ENCODE measurements at places on chromosomes 2 and 18.

DNA sequence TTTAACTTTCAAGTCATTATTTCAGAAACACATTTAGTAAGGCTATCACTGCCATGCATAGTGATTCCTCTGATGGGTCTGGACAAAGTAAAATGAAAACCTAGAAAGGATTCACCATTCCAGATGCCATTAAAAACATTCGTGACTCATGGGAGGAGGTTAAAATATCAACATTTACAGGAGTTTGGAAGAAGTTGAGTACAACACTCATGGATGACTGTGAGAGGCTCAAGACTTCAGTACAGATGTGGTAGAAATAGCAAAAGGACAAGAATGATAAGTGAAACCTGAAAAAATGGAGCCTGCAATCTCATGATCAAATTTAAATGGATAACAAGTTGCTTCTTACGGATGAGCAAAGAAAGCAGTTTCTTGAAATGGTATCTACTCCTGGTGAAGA lies 5.8 kb upstream of the TWSG1 start:
- no peak for DNase-seq

DNA sequence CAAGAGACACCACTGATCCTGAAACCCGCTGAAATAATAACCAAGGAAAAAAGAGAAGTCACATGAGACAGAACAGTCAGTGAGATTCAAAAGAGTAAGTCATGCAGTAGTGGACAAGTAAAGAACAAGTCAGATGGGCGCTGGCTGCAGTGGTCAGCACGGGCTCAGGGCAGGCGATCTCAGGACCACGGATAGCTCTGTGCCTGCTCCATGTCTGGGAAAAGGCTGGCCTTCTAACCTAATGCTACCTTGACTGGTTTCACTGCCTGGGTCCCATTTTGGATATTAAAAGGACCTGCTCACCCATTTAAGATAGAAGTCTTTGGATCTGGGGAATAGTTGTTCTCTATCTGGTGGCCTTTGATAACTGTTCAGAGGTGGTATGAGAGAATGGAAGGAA lies 61.7 kb upstream of the LCLAT1 start:
- no peak for DNase-seq

GRCh38 chr2:226828191-226828590 lies 7.7 kb upstream of the RHBDD1 start:
- DNase-seq = no peak

- no peak for DNase-seq
Observed at GRCh38 chr2:69618362-69618761, 25.2 kb downstream of the AAK1 start.

DNA sequence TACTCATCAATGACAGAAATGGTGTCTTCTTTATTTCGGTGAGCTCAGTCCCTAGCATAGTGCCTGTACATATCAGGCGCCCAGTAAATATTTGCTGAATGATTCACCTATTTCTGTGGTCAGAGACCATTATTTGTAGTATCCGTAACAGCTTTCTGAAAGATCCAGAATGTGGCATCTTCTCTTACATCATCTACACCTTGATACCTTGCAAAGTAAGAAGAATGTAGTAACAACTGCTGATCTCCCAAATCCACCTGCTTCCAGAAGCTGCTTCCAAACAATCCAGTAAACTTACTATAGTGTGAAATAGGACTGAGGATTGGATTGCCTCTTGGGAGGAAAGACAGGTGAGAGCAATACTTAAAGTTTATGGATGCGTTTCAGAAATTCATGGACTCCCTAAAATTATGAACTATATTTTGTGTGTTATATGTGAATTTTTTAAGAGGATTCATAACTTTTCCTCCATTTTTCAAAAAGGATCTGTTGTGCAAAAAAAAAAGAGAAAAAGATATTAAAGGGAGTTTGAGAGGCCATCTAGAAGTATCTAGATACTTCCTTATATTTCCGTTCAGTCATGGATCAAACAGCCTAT lies 945 bp upstream of the ASXL2 start:
- no peak for DNase-seq

GRCh38 chr2:12207491-12207890 lies 461.1 kb downstream of the LPIN1 start:
- DNase-seq = no peak

GRCh38 chr18:55221622-55222021 lies 262.4 kb upstream of the CCDC68 start:
- DNase-seq = no peak

GRCh38 chr18:61992923-61993322 lies 100.1 kb upstream of the RNF152 start:
- no peak for DNase-seq

DNA sequence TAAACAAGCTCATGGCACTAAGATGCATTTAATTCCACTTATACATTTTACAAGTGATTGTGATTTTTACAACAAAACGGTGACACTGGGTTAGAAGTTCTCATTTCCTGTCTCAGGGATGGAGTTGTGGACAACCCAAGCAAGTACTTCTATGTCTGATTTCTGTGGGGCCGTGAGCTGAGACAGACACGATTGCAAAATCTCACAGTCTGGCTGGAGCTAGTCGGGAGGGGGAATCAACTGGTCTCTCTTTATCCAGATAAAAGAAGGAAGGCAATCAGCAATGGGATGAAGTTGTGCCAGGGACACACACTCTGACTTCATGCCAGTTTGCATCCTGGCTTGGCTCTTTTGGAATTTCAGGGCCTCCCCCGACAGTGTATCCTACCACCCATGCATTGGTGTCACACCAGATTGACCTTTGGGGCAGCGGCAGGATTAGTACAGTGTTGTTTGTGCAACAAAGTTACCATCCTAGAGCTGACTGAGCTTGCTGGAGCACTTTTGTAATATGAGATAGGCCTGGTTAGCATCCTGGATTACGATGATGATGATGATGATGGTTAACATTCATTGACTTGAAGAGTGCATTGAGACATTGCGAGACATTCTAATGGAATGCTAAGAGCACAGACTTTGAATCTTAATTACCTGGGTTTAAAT lies 98.8 kb downstream of the CTAGE1 start:
- no peak for DNase-seq

GRCh38 chr2:165203689-165204559 lies at the start of gene SCN3A:
Gene SCN3A, minus strand, starts transcription at chr2:165204050. Its CDS starts 27,656 bp downstream, at chr2:165176394.
- peak; percentile 8 for DNase-seq

- no peak for DNase-seq
Observed at GRCh38 chr2:43790147-43790546, 16.3 kb downstream of the DYNC2LI1 start.

- DNase-seq = no peak
Observed at GRCh38 chr18:71249791-71250190, 960.9 kb downstream of the SOCS6 start.

GRCh38 chr18:54210463-54210862 lies 14.0 kb downstream of the MBD2 start:
- DNase-seq = no peak

- DNase-seq = no peak
Observed at GRCh38 chr2:20562540-20563225, 88.2 kb downstream of the HS1BP3 start.

- no peak for DNase-seq
Observed at GRCh38 chr2:240551811-240552210, 6.0 kb downstream of the ANKMY1 start.

DNA sequence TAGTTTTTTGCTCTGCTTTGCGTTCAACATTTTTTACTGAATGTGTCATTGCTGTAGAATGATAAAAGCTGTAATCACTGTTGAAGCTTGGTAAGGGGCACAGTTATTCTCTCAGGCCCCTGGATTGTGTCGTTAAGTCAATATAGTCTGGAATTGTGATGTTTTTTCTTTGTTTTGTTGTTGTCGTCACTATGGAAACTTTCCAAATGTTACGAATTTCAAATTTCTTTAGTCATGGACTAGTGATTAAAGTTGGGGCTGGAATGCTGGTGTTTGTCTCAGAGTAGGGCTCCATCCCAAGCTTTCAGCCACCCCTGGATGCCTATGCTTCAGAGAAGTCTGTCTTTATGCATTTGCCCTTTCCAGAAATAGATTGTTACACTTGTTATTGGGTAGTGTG lies 287.2 kb downstream of the CDH19 start:
- DNase-seq = no peak

GRCh38 chr2:231926761-231927565 lies 767 bp upstream of the NPPC start:
- DNase-seq = peak; percentile 54

GRCh38 chr18:32425466-32425865 lies 45.2 kb downstream of the GAREM1 start:
- no peak for DNase-seq

- peak; percentile 46 for DNase-seq
Observed at GRCh38 chr2:149160701-149161217, 122.3 kb downstream of the LYPD6B start.

Measured in stimulated activated CD4-positive, alpha-beta T cell treated with anti-CD3 and anti-CD28 coated beads, Interleukin-15, amount 100 ng/mL, for 24 hours (primary cell).